Large intestine (tissue), 12 donors: ENCODE measurements at places on chromosomes 12 and 14. TPM values are rescaled to one million over a fixed set of nuclear protein-coding genes. Genes with fewer than 3 reads are reported as not detected.

- H3K27me3 ChIP-seq, result no peaks in the 10 kb centered on the region
- peak; percentile 54 for DNase-seq
Observed at GRCh38 chr12:105443802-105444652, 113.5 kb downstream of the C12orf75 start.

DNA sequence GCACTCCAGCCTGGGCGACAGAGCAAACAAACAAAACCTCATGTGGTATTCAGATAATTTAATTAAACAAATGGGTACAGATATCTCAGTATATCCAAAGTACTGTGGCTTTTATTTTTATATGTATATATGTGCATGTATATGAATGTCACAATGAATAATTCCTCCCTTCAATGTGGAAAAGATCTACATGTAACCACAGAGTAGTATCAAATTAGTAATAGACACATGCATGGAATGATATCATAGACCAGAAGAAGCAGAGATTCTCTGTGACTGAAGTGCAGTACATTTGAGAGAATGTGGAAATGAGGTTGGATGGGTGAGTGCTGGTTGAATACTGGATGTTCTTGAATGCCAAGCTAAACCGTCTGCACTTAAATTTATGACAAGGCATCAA, 222.9 kb downstream of the CPNE8 start:
- DNase-seq, result no peak
- H3K4me3 ChIP-seq, result no peak overlapping the region
- no peaks in the 10 kb centered on the region for H3K36me3 ChIP-seq
- no peak overlapping the region for H3K27ac ChIP-seq
- H3K4me1 ChIP-seq, result no peaks in the 10 kb centered on the region

DNA sequence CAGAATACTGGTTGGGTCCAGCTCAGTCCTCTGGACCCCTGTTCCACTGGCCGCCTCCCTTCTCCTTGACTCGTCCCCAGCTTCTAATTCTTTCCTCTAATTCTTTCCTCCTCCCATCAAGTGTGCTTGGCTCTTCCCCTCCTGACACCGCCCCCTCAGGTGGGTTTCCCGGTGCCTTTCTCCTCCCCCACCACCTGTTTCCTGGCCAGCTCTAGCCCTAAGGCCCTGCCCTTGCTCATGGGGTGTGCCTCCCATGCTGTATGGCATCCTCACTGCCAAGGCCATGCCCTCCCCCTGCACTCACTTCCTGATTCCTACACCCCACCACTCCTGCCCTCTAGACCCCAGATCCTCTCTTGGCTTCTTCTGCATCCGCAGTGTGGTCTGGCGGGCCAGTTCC, 12.1 kb upstream of the EML1 start:
- H3K27me3 ChIP-seq, result no peaks in the 10 kb centered on the region
- no peak overlapping the region for H3K27ac ChIP-seq
- DNase-seq, result no peak
- H3K36me3 ChIP-seq, result no peaks in the 10 kb centered on the region
- peaks cover 17% of the 10 kb centered on the region for H3K4me1 ChIP-seq
- no peak overlapping the region for H3K4me3 ChIP-seq

- H3K36me3 ChIP-seq, result no peaks in the 10 kb centered on the region
- DNase-seq, result peak; percentile 69
- peaks cover 7% of the 10 kb centered on the region for H3K4me1 ChIP-seq
- H3K27me3 ChIP-seq, result peaks cover 9% of the 10 kb centered on the region
- H3K4me3 ChIP-seq, result peak overlapping the region; percentile 7
- no peak overlapping the region for H3K27ac ChIP-seq
Observed at GRCh38 chr14:95361373-95362137, 41.8 kb upstream of the CLMN start.

Gene TDRD9
- polyA plus RNA-seq, result 0.46 TPM

Gene MFAP5
- polyA plus RNA-seq, result 7.6 TPM
